CD4-positive, alpha-beta T cell treated with Interleukin-4 for 1 hour (primary cell): ENCODE measurements at places on chromosomes 7 and 10.

DNA sequence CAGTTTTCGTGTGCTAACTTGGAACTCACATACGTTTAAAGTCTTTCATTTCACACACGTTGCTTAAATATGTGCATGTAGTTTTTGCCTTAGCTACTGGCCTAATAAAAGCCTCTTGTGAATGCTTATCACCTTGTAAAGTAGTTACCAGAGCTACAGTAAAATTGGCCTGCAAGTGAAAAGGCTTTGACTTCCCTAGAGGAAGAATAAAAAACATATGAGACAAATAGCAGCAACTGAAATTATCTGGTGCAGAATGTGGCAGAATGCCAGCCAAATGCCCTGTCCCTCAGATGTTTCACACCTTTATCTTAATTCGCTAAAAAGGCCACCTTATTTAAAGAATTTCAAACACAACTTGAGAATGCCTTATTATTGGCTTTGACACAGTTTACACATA lies 28.1 kb upstream of the RPA3 start:
- no peak for DNase-seq

GRCh38 chr7:38909870-38910269 lies 879 bp upstream of the VPS41 start:
- no peak for DNase-seq

- DNase-seq = peak; percentile 9
Measured at GRCh38 chr10:16950656-16951601, 133.7 kb upstream of the RSU1 start.

DNA sequence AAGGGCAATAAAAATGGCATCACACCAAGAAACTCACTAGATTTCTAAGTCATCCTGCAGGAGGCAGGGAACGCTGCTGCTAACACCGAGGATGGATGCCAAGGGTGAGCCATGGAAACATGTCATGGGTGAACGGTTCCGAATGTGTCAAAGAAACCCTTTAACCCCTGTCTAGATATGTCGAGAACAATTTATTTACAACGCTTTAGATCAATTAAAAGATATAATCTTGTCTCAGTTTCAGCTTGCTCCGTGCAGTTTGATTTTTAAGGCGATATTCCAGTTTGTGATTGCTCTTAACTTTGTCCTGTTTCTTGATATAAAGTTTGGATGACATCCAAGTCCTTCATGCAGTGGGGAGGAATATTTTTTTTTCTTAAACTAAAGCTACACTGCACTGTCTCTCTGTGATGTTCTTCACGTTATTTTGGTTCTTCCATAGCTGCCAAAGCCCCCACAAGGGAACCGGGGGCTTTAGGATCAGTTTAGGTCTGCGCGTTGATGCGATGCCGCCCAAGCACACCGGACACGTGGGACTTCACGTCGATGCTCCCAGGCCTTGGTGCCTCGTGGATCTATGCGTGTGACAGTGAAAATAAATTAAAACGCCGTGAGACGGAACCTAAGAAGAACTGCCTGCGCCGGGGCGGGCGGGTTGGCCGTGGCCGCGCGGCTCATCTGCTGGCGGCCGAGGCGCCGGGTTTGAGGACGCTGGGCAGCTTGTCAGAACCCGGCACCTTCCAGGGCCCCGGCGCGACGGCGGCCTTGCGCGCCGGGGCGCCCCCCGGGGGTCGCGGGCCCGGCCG lies 220.3 kb downstream of the PHTF2 start:
- DNase-seq = no peak

- no peak for DNase-seq
Measured at GRCh38 chr10:21473135-21473534, 52.3 kb downstream of the SKIDA1 start.

DNA sequence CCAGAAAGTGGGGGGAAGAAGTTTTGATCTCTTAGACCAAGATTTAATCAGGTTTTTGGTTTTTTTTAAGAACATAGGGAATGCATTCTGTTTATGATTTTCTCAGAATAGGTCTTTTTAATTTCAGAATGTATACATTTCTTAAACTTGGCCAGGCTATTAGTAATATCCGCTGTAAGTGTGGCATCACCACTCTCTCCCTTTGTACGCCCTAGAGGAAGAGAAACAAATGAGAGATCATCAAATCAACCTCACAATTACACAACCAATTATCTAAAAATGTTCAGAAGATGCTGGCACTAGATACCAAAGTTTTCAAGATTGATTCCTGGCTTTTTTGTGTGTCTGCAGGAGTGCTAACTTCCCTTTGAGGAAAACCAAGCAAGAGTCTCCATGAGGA lies 70.0 kb downstream of the KLF6 start:
- no peak for DNase-seq

GRCh38 chr7:815284-816216 lies 16.7 kb upstream of the SUN1 start:
- peak; percentile 10 for DNase-seq

DNA sequence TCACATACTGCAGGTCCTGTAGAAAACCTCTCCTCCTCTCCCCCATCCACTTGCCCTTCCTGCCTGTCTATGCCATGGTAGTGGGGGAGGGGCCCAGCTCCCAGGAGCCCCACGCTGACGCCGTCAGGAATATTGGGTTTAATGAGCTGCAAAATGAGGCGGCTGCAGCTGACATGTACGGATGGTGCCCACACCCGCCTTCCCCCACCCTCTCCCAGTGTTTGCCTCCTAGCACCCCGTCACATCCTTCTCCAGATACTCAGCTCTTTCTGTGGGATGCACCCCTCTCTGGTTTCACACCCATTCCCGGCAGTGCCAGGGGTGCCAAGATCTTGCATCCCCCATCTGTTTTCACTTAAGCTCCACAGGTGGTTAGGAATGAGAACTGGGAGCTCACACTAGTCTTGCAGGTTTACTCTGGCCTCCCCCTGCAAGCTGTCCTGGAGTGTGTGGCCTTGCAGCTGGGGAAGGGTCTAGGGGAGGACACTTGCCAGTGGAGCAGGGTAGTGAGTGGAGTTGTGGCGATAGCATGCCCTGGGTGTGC lies 26.1 kb downstream of the GBX1 start:
- no peak for DNase-seq

- no peak for DNase-seq
Measured at GRCh38 chr7:19369182-19369581, 224.0 kb upstream of the FERD3L start.

DNA sequence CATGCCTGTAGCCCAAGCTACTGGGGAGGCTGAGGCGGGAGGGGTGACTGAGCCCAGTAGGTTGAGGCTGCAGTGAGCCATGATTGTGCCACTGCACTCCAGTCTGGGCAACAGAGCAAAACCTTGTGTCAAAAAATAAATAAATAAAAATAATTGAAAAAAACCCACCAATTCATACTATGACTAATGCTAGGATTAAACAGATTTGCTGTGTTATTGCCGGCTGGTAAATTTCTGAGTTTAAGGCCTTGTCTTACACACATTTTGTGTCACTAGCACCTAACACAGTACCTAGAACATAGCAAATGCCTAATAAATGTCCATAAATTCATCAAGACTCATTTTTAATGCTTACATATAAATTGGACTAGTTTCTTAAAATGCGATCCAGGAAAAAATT lies 8.7 kb downstream of the ESYT2 start:
- no peak for DNase-seq

- DNase-seq = no peak
Measured at GRCh38 chr7:139153832-139154231, 44.3 kb upstream of the ZC3HAV1 start.

- DNase-seq = no peak
Measured at GRCh38 chr10:132898391-132899053, 43.8 kb downstream of the CFAP46 start.

GRCh38 chr10:17033529-17034260 lies 95.9 kb downstream of the CUBN start:
- no peak for DNase-seq

DNA sequence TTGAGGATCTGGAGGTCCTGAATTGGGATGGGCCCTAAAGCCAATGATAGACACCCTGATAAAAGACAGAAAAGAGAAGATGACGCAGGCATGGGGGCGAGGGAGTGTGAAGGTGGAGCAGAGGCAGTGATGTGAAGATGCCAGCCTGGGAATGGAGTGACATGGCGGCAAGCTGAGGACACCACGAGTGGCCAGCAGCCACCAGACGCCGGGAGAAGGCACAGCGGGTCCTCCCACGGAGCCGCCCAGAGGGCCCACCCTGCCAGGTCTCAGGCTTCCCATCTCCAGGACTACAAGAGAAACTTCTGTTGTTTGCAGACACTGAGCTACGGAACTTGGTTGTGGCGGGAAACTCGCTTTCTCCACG lies 44.9 kb downstream of the DPYSL4 start:
- no peak for DNase-seq

GRCh38 chr7:94906065-94906851 lies 1.1 kb upstream of the PPP1R9A start:
- DNase-seq = no peak

GRCh38 chr10:102511583-102512274 lies 8.0 kb downstream of the SUFU start:
- peak; percentile 29 for DNase-seq

DNA sequence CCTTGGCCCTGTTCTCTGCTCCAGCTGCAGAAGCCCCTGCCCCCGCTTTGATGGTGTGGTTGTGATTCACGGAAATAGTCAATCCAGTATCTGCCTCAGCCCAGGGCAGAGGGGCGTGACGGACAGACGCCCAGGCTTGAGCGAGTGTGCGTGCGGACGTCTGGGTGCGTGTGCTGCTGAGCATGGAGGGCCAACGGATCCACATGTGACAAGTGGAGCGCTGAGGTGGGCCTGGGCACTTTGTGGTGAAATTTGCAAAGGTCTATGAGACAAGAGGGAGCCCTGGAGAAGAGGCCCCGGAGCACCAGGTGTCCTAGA lies 94.4 kb downstream of the WDR37 start:
- DNase-seq = no peak

DNA sequence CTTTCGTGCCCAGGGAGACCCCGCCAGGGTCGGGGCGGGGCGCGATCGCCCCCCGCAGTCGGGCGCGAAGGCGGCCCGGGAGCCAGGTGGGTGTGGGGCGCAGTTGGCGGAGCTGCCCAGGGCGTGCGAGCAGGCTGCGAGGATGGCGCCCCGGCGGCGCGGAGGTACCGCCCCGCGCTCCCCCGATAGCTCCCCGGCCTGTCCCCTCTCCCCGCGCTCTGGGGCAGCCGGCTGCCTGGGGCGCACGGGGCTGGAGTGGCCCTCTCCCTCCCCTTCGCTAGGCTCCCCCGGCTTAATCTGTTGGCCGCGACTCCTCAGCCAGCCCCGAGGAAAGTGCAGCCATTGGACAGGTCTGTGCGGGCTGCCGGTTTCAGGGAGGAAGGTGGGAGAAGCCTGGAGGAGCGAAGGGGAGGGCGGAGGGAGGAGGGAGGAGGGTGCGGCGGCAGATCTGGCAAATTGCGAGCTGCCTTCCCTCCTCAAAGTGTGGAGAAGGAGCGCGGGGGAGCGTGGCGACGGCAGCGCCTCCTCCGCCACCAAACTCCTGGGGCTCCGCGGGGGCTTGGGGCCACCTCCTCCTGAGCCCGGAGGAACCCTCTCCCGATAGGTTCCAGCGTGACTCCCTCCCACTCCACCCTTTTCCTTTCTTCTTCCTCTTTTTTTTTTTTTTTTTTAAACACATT lies 361 bp upstream of the PLXDC2 start:
- peak; percentile 45 for DNase-seq

- DNase-seq = no peak
Measured at GRCh38 chr7:127928222-127928621, 103.0 kb downstream of the LRRC4 start.

- DNase-seq = no peak
Measured at GRCh38 chr10:96850825-96851224, 18.7 kb downstream of the LCOR start.

- DNase-seq = no peak
Measured at GRCh38 chr7:146359176-146359575, 242.6 kb downstream of the CNTNAP2 start.

- DNase-seq = peak; percentile 20
Measured at GRCh38 chr7:64630496-64630895, 35.4 kb upstream of the ZNF107 start.

GRCh38 chr7:11690395-11690794 lies 141.6 kb downstream of the THSD7A start:
- DNase-seq = no peak

DNA sequence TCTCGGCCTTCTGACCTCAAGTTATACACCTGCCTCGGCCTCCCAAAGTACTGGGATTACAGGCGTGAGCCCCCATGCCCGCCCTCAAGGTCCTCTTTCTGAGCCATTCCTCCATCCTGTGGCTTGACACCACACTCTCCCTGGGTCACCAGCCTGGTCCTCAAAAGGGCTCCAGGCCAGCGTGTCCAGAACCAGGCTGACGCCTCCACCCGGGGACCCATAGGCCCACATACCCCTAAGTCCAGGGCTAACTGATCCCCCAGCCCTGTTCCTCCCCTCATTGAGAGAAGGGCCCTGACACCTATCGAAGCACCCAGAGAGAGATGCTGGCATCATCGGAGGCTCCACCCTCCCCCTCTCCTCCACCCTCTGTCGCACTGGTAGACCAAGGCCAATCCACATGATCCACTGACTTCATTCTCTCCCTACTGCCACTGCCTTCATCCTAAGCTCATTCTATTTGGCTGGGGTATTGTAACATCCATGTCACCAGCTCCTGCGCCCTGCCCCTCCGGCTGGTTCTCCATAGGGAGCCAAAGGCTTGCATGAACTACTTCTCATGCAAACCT lies 46.7 kb downstream of the TMEM270 start:
- no peak for DNase-seq

DNA sequence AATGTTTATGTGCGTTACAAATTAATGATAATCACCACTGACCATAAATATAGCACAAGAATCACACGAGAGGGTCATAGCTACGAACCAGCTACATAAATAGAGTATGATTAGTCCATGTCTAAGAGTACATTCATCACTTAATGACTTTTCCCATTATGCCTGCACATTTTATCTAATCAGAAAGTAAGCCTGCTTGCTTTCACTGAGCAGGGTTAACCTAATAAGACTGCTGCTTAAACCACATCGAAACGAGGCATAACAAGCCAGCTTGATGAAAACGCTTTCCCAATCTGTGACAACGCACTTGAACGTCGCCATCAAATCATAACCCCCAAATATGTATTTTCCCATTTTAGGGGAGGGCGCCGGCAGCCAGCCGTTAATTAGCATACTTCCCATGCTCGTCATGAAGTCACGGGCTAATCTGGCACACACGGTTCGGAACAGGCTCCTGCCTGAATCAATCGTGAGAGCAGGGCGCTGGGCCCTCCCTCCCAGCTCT lies 71.5 kb downstream of the EBF3 start:
- DNase-seq = no peak

DNA sequence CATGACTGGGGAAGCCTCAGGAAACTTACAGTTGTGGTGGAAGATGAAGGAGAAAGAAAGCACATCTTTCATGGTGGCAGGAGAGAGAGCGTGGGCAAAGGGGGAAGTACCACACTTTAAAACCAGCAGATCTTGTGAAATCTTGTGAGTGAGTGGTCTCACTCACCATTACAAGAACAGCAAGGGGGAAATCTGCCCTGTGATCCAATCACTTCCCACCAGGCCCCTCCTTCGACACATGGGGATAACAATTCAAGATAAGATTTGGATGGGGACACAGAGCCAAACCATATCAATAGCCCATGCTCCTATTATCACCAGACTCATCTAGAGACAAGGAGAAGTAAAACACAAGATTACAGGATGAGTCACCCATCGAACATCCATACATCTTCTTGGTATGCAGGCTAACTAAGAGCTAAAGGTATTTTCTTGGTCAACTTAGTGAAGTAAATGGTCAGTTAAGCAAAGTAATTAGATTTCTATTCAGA lies 55.3 kb upstream of the YAE1 start:
- no peak for DNase-seq
